ENCODE measurements at places on chromosomes 2 and 18. TPM values are rescaled to one million over a fixed set of nuclear protein-coding genes. Genes with fewer than 3 reads are reported as not detected.

Gene IL36B
- not detected for total RNA-seq

Gene ABCG8
- 1.6 TPM for total RNA-seq

Gene CGREF1
- 9.3 TPM for total RNA-seq

Gene DPP4
- 27.6 TPM for total RNA-seq

Gene WNT10A
- total RNA-seq = 3.4 TPM

Gene RNF144A
- 13.7 TPM for total RNA-seq

Gene ITPRIPL1
- total RNA-seq = 1.7 TPM

Gene CLEC4F
- total RNA-seq = not detected

Gene THSD7B
- not detected for total RNA-seq

Gene IFIH1
- 126 TPM for total RNA-seq

Gene OR6B2
- total RNA-seq = not detected

- H3K4me3 ChIP-seq = peak overlapping the region; percentile 45
- peaks cover 64% of the 10 kb centered on the region for H3K36me3 ChIP-seq
- no peaks in the 10 kb centered on the region for H3K27me3 ChIP-seq
- peak overlapping the region; percentile 99 for H3K27ac ChIP-seq
- peak; percentile 44 for DNase-seq
- peaks cover 84% of the 10 kb centered on the region for H3K4me1 ChIP-seq
Observed at GRCh38 chr2:47033102-47033880, 117.7 kb upstream of the MCFD2 start.

GRCh38 chr18:2883076-2883735, 36.4 kb downstream of the EMILIN2 start:
- H3K27me3 ChIP-seq = peaks cover 75% of the 10 kb centered on the region
- H3K36me3 ChIP-seq = no peaks in the 10 kb centered on the region
- H3K27ac ChIP-seq = no peak overlapping the region
- H3K4me3 ChIP-seq = no peak overlapping the region
- H3K4me1 ChIP-seq = no peaks in the 10 kb centered on the region
- DNase-seq = no peak

- no peaks in the 10 kb centered on the region for H3K4me1 ChIP-seq
- no peak overlapping the region for H3K27ac ChIP-seq
- no peak for DNase-seq
Observed at GRCh38 chr2:13010283-13010682, 293.5 kb downstream of the TRIB2 start.

DNA sequence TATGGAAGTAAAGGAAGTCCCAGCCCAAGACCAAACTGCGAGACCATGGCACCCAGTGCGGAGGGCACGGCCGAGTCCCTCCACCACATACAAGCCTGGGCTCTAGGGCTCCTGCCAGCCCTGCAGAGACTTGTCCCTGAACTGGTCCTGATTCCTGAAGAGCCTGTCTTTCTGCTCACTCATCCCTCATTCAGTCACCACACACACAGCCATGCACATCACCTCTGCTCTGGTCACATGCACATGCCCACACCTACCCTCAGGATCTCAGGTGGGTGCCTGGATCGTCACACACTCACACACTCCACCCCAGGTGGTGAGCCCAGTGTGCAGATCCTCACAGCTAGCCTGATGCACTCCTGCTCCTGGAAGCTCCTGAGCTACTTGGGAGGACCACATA, 71.4 kb upstream of the LAPTM4A start:
- H3K4me1 ChIP-seq = peaks cover 25% of the 10 kb centered on the region
- no peaks in the 10 kb centered on the region for H3K27me3 ChIP-seq
- H3K27ac ChIP-seq = no peak overlapping the region
- no peak for DNase-seq
- no peaks in the 10 kb centered on the region for H3K36me3 ChIP-seq

DNA sequence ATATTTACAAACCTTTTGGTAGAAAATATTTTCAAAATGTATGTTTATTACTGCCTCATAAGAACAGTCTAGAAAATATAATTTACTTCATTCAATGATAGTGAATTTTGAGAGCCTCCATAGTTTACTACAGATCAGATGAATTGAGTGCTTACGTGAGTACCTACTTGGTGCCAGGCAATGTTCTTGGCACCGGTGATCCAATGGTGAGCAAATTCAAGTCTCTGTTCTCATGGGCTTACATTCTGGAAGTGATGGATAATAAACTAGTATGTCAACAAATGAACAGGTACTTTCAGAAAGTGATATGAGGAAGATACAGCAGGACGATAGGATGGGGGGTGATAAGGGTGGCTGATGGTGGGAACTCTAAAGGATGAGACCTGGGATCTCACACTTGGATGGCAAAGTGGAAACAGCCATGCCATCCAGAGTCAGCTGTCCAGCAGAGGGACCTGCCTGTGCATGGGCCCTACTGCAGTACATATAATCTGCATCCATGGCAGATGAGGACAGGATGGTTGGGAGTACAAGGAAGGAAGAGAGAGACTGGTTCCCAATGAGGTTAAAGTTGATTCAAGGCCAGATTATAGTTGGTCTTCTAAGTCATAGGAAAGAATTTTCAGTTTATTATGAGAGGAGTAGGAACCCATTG, 277.0 kb downstream of the NEDD4L start:
- no peaks in the 10 kb centered on the region for H3K27me3 ChIP-seq
- H3K4me3 ChIP-seq = no peak overlapping the region
- no peak overlapping the region for H3K27ac ChIP-seq
- DNase-seq = no peak
- peaks cover 43% of the 10 kb centered on the region for H3K4me1 ChIP-seq

GRCh38 chr18:41042866-41043265, 912.2 kb upstream of the PIK3C3 start:
- H3K27ac ChIP-seq = no peak overlapping the region
- H3K4me1 ChIP-seq = no peaks in the 10 kb centered on the region
- no peaks in the 10 kb centered on the region for H3K36me3 ChIP-seq
- H3K4me3 ChIP-seq = no peak overlapping the region
- no peaks in the 10 kb centered on the region for H3K27me3 ChIP-seq

DNA sequence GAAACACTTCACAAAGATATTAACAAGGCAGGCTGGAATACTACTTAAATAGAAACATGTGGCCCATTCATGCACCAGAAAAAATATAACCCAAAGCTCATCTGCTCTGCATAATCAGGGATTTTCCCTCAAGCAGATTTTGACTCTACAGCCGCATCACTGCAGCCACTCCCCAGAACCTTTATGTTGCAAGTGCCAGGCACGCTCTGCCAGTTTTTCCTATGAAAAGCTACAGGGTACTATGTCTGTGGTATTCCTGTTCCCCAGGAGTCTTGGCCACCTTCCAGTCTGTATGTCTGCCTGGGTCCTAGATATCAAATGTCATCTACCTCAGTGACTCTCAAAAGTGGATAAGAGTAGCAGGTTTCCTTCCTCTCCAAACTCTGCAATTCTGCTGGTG, 3.8 kb downstream of the COA5 start:
- H3K27me3 ChIP-seq = no peaks in the 10 kb centered on the region
- peak overlapping the region; percentile 33 for H3K27ac ChIP-seq
- H3K4me1 ChIP-seq = peaks cover 19% of the 10 kb centered on the region
- H3K4me3 ChIP-seq = no peak overlapping the region
- peaks cover 58% of the 10 kb centered on the region for H3K36me3 ChIP-seq

GRCh38 chr2:96625571-96626552, 12.2 kb downstream of the KANSL3 start:
- H3K36me3 ChIP-seq = peaks cover 35% of the 10 kb centered on the region
- no peaks in the 10 kb centered on the region for H3K4me1 ChIP-seq
- no peak overlapping the region for H3K27ac ChIP-seq
- no peak overlapping the region for H3K4me3 ChIP-seq

GRCh38 chr2:191189112-191189635, 38.4 kb upstream of the STAT4 start:
- no peaks in the 10 kb centered on the region for H3K4me1 ChIP-seq
- no peak for DNase-seq
- no peak overlapping the region for H3K4me3 ChIP-seq
- H3K36me3 ChIP-seq = no peaks in the 10 kb centered on the region

DNA sequence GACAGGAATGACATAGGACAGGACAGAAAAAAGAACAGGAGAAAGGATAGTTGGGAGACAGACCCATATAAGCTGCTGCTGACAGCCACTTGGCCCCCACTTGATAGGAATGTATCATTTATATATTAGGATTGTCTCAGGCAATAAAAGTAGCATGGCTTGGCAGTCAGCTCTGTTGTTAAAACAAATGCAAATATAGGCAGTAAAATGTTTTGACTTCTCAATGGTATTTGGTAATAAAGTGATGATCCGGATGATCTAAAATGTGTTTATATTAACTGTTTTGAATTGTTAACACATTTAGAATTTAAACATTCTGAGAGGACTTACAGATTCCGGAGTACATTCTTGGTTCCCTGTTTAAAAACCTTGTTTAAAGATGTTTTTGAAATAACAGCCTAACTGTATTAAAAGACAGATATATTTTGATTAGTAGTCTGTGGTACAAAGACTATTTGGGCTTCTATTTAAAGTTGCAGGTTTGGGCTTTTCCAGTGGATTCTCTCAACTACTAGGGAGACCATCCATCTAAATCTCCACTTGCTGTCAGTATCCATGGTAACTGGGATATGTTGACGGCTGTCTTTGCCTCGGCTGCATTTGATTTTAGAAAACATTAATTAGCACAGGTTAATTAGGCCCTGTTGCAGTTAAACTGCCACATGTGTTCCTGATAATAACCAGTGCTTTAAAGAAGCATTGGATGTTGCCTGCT, 147.6 kb downstream of the ESCO1 start:
- no peak overlapping the region for H3K27ac ChIP-seq
- H3K27me3 ChIP-seq = no peaks in the 10 kb centered on the region
- DNase-seq = no peak
- no peak overlapping the region for H3K4me3 ChIP-seq
- no peaks in the 10 kb centered on the region for H3K36me3 ChIP-seq

- H3K4me3 ChIP-seq = no peak overlapping the region
- no peak for DNase-seq
- H3K36me3 ChIP-seq = no peaks in the 10 kb centered on the region
- H3K4me1 ChIP-seq = no peaks in the 10 kb centered on the region
Observed at GRCh38 chr2:1626271-1626681, 118.0 kb downstream of the PXDN start.

GRCh38 chr2:48713647-48714046, 41.9 kb downstream of the LHCGR start:
- H3K36me3 ChIP-seq = no peaks in the 10 kb centered on the region
- H3K4me3 ChIP-seq = no peak overlapping the region
- no peak overlapping the region for H3K27ac ChIP-seq
- peaks cover 15% of the 10 kb centered on the region for H3K4me1 ChIP-seq

GRCh38 chr18:72675394-72675793, 131.3 kb upstream of the CBLN2 start:
- H3K36me3 ChIP-seq = no peaks in the 10 kb centered on the region
- no peak for DNase-seq
- H3K27ac ChIP-seq = no peak overlapping the region
- H3K4me3 ChIP-seq = no peak overlapping the region
- no peaks in the 10 kb centered on the region for H3K27me3 ChIP-seq
- H3K4me1 ChIP-seq = no peaks in the 10 kb centered on the region

- peaks cover 21% of the 10 kb centered on the region for H3K27me3 ChIP-seq
- H3K36me3 ChIP-seq = no peaks in the 10 kb centered on the region
- H3K4me1 ChIP-seq = peaks cover 7% of the 10 kb centered on the region
Observed at GRCh38 chr2:235105821-235106359, 154.1 kb downstream of the SH3BP4 start.

DNA sequence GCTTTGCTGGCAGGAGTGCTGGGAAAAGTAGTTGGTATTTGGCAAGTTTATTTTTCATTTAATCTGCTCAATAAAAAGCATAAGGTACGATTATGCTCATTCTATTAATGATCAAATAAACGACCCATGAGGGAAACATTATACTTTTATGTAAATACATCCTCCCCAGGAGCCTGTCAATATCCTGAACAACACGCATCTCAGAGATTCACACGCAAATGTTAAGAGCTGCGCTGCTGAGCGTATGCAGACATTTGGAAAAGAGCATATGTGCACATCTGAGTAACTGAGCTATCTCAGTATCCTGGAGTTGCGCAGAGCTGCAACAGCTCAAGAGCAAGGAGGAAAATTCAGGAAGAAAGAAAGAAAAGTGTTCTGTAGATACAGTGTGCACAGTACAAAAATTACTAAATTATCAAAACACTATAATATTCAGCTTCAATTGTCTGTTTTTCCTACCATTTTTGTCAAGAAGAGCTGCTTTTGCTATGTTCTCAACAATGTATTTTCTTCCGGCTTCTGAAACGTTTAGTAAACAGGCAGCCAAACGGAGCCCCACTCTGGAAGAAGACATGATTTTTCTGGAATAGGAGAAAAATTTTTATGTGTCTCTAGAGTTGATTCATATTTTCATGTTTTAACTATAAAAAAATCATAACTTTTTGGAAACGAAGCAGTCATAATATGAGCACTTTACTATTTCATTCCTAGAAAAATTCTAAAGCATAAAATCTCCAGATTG, 2.4 kb downstream of the FTCDNL1 start:
- H3K4me3 ChIP-seq = no peak overlapping the region
- peaks cover 9% of the 10 kb centered on the region for H3K4me1 ChIP-seq
- no peak overlapping the region for H3K27ac ChIP-seq
- no peak for DNase-seq

DNA sequence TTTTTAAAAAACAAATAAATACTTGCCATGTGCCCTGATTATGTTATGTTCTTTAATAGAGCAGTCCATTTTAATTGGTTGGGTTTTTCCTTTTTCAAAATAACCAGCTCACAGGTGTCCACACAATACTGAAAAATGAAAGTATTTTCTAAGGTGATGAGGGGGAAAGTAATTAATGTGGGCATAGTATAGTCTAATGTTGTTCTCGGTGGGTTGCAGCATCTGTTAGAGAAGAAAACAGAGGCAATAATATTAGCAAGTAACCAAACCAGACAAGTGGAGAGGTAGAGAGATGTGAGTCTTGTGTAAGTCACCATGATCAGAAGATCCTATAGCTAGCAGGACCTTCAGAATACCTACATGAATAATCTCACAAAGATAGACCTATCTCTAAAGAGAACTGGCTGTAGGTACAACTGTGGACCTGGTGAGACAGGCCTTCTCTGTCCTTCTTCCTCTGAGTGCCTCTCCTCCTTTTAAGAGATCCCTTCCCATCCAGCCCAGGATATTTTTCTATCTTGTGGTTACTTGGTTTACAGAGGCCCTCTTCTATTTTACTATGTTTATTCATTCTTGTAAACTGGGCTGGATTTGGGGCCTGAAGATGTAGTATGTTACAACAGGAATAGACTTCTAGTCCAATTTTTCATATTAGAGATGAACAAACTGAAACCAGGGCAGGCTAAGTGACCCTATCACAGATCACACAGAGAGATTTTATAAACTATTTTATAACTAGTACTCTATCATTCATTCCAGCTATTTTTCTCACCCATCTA, 67.1 kb upstream of the MSTN start:
- no peak overlapping the region for H3K4me3 ChIP-seq
- DNase-seq = no peak
- H3K27ac ChIP-seq = no peak overlapping the region
- no peaks in the 10 kb centered on the region for H3K27me3 ChIP-seq
- H3K36me3 ChIP-seq = no peaks in the 10 kb centered on the region

Data from Calu3 (cell line).